ENCODE measurements at places on chromosomes 1 and 21.

- no peak for DNase-seq
Observed at GRCh38 chr1:20124456-20125057, 5.2 kb upstream of the PLA2G2D start.

- no peak for DNase-seq
Observed at GRCh38 chr1:44542420-44543063, 131.7 kb downstream of the TMEM53 start.

GRCh38 chr1:15573477-15573876 lies 11.4 kb downstream of the AGMAT start:
- DNase-seq = no peak

DNA sequence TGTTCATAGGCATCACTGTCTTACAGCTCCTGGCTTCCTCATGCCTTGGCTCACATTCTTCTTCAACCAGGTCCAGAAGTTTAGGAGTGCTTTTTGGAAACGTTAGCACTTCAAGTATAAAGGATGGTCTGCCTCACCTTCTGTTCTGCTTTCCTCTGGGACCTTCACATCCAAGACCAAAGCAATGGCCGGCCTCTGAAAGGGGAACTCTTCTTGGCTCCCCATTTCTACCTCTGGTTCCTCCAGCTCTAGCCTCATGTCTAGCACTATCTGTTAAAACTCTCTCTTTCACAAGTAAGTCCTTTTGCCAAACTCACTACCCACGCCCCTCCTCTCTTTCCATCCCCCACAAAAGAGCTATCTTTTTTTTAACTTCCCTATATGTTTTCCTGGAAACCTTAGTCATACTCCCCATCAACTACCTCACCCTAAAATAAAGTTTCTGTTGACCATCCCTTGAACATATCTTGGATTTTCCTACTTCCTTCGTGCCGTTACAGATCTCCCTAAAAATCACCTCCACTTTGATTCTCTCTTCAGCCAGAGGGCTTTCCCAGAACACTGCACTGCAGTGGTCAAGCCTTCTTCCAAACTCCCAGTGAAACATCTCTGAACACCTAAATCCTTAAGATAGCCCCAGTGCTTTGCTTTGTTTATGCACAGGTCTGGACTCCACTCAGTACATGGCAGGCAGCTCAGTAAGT lies 7.9 kb downstream of the SORT1 start:
- no peak for DNase-seq

DNA sequence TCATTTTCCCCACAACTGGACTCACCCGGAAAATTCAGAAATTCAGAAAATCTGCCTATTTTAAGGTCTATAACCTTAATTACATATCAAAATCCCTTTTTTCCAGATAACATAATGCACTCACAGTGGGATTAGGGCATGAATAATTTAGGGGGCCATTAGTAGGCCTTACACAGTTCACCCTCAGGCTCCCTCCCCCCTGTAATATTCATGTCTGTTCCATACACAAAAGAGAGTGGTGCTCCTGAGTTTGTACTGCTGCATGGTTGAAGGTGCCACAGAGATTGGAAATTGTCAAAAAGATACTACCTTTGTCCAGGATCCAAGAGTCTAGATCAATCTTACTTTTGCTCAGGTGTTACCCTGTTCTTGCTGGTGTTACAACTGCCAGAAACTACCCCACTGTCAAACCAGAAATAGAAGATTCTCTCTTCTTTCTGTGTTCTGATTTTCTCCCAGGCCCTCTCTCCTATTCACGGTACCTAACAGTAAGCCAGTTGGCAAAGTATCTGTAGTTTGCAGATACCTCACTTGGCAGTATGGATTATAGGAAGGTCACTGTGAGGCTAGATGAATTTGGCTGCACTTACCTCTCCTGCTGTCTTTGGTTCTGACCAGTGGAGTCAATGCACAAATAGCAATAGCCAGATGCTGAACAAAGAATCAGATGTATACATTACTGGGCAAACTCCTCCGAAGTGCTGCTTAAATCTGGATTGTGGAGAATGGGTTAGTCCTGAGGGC lies 53.2 kb downstream of the C1orf198 start:
- DNase-seq = no peak

DNA sequence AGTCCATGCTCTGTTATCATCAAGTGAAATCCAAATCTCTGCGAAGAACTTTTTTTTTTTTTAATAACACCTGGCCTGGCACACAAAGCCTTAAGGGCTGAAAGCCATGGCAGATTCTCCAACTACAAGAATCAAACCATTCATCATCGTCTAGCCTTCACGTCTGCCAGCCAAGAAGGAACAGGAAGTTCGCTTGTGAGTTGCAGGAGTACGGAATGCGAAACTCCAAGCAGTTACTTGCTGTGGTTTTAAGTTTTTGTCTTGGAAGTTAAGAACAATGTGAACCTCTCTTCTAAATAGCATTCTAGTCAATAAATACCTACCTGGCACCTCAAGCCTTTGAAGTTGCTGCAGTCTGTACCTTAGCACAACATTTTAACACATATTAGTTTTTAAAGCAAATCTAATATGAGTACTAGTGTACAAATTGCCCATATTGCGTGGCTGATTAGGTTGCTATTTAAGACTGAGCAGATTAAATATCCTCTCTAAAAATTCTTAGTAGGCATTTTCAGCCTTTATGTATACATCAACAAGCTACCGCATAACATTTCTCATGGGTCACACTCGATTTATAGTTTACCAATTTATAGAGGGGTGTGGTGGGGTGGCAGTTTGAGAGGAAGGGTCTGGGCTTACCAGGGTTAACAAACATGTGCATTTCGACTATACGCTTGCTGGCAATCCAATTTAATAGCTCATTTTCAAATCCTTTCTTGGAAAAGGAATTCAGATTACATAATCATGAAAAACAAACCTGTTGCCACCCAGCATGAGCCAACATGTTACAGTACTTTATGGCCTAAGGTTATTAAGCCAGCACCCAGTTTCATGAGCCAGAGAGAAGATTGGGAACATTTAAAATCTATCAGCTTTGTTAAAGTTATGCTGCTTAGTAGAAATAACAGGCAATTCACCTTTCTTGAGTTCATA lies 22.2 kb upstream of the PTPN14 start:
- DNase-seq = no peak

DNA sequence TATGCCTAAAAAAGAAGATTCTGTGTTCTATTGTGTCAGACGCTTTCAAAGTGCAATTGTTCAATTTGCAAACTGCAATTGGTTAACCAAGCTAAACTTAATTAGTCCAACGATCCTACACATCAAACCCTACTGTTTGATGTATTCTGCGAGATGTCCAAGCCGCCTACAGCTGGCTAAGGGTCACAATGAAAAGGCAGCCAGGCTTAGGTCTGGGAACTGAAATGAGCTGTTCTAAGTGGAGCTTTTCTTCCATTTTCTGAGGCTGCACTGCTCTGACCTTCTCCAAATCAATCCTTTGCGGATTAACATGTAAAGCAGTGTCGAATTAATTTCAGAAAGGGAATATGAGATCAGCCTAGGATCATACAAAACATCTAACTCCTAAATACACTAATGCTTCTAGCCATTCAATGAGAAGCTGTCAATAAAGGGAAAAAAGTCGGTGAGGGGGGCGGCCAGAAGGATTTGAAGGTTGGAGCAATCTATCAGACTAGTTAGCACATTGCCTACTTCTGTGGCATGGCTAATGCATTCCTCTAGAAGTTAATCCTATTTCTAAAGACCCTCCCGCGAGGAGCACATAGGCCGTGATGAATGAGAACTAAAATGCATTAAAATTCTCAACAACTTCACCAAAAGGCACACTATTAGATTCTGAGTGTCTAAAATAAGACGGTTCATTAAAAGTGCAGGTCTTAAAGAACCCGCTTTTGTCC lies 119.0 kb downstream of the SIM2 start:
- no peak for DNase-seq

DNA sequence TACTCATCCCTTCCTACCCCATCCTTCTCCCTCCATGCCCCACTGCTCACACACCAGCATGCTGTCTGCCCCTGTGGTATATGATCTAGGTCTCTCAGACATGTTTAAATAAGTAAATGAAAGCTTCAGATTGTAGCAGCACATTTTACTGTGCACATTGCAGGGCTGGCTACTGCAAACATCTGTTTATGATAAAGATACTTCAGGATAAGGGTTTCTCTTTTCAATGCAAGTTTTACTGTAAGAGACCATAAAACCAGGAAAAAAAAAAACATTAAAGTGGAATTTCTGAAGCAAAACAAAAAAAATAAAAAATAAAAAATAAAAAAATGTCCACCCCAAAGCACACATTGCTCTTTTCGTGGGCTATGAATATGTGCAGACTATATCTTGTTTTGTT lies 184.4 kb downstream of the USH2A start:
- no peak for DNase-seq

DNA sequence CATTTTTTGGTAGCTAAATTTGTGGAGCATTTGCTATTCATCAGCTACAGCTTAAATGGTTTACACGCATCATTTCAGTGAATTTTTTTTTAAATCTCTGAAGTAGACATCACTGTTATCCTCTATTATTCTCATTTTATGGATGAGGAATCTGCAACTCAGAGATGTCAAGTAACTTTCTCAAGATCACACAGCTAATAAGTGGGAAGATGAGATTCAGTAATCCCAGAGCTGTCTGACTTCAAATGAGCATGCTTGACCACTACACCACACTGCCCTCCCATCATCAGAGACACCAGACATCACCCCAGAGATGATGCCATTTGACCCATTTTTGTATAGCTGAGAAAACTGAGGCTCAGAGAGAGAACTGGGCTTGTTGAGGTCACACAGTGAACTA lies 116.4 kb downstream of the RRAGC start:
- no peak for DNase-seq

DNA sequence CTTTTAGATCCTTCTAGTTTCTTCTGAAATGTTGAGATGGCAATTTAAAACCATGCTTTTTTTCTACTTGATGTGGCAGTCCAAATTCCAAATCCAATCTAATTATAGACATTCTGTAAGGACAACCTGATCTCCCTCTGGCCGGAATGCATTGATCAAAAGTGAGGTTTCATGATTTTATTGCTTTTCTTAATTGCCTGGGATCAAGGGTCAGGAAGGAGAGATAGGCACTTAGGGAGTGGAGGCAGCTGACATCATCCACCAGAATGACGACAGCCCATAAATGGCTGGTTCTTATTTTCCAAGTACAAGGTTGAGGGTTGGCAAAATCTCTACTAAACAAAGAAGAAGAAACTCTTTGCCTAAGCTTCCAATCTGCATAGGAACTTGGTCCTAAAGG lies 46.4 kb upstream of the SCCPDH start:
- DNase-seq = no peak

Measured in NCI-H2171 (cell line).